Activated B cell treated with CpG ODN at 0.5 μM for 24 hours (primary cell): ENCODE measurements at places on chromosomes 1 and 21. TPM values are rescaled to one million over a fixed set of nuclear protein-coding genes. Genes with fewer than 3 reads are reported as not detected.

XKR8 gene
- 5.1 and 6.1 TPM in 2 replicates for total RNA-seq

GRCh38 chr1:49630156-49630555 lies 393.6 kb downstream of the AGBL4 start:
- no peak for DNase-seq

DNA sequence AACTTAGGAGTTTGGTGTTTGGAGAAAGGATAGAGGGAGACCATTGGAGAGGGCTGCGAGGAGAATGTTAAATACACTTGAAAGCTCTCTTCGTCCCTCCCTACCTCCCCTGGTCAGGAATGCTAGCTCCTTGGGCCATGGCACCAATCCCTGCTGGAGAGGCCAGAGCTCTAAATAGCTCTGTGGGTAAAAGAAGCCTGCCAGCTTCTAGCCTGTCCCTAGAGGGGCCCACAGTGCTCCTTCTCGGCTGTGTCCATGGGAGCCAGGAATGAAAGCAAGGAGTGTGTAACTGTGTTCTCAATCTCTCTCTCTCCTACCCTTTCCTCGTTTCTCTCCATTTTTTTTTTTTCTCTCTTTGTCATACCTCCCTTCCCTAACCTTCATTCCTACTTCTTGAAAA lies at the start of gene CCDC190:
CCDC190 (minus strand) TSS at position 75 of the 400 bp plus-strand sequence. CDS start 1,529 bp downstream, outside the sequence.
- DNase-seq = no peak

GRCh38 chr21:37550618-37551330 lies 184.2 kb downstream of the DYRK1A start:
- DNase-seq = no peak

DNA sequence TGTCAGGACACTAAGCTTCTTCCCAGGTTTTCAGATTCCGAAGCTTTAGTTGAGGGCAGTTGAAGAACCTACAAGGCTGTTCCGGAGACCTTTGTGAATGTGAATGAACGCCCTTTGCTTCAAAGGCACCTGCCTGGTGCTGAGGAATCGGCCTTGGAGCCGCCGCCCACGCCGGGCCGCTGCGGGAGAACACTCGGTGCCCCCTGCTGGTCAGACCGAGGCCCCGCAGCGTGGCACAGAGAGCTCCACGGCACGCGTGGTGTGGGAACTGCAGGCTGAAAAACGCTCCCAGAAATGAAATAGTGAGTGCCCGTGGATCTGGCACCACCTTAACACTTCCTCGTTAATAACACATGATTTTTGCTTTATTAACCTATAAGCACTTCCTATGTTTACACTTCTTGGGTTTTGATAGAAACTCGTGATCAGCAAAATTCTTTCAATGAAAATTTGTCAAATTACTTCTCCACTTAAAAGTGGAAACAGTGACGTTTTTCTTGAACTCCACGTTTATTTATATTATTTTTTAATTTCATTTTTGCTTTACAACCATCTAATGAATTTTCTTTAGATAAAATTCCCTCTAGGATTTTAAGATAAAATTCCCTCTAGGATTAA lies 460.6 kb downstream of the DSCAM start:
- no peak for DNase-seq
